Skin of body (tissue), 3 donors: ENCODE measurements at places on chromosomes 11 and 22. TPM values are rescaled to one million over a fixed set of nuclear protein-coding genes. Genes with fewer than 3 reads are reported as not detected.

- DNase-seq = no peak
These were observed 1.6 kb downstream of the BRD1 start for GRCh38 chr22:49825944-49826602.

GRCh38 chr22:37065180-37065579 lies 13.6 kb downstream of the KCTD17 start:
- DNase-seq = no peak

- no peak for DNase-seq
These were observed 25.8 kb downstream of the CDPF1 start for GRCh38 chr22:46224044-46224897.

GRCh38 chr22:49432897-49433443 lies 394.7 kb downstream of the BRD1 start:
- DNase-seq = no peak

DNA sequence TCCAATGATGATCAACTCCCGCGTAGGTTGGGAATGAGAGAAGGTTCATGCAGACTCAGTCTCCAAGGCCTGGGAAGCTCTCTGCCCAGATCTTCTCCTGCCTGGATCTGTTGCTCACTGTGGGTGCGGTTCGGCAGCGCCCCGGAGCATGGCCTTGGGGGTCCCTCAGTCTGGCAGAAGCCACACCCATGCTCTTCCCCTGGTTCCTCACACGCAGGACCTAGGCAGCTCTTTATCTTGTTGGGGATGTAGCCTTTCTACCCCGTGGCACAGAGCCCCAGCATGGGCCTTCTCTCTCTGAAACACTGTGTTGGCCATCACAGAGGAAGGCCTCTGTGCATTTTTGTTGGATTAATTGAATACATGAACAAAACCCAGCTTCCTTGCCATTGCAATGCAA lies 1461.6 kb downstream of the BRD1 start:
- DNase-seq = no peak

DNA sequence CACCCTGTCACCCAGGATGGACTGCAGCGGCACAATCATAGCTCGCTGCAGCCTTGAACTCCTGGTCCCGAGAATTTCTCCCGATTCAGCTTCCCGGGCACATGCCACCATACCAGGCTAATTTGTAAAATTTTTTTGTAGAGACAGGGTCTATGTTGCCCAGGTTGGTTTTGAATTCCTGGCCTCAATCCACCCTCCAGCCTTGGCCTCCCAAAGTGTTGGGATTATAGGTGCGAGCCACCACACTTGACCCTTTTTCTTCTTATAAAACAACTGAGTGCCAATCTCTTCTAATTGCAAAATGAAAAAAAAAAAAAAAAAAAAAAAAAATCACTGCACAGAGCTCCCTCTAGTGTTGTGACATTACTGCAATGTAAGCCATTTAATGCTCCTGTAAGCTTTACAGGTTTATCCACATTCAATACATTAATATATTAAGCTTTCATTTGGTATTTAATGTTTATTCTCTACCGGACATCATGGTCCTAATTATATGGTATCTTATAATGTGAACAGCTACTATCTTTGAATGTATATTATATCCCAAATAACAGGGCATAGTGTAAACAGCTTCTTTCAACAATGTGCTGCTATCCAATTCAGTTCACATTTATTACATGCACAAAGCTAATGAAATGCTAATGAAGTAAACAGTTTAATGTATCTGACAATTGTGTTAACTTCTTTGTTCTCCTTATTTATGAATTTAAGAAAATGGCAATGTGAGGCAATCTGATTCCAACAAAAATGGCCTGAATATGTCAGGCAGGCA lies 44.6 kb downstream of the COPB1 start:
- DNase-seq = no peak

Gene FGF3
- total RNA-seq = 0.30 TPM

DNA sequence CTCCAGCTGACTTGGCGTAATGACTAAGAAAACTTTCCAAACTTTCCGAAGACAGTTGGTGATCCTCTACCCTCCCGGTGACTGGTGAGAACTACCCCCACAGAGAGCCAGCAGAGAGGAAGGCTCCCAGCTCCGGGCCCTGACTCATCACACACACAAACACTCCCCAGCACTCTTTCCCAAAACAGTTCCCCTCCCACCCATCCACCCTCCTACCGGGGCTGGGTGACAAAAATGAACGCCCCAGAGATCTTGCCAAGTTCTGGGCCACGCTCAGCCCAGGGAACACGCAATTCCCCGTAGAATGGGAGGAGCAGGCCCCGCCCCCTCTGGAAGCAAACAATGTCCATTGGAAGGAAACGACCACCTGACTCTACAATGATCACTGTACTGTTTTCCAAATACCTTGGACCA lies 21.3 kb upstream of the JAM3 start:
- no peak for DNase-seq

DNA sequence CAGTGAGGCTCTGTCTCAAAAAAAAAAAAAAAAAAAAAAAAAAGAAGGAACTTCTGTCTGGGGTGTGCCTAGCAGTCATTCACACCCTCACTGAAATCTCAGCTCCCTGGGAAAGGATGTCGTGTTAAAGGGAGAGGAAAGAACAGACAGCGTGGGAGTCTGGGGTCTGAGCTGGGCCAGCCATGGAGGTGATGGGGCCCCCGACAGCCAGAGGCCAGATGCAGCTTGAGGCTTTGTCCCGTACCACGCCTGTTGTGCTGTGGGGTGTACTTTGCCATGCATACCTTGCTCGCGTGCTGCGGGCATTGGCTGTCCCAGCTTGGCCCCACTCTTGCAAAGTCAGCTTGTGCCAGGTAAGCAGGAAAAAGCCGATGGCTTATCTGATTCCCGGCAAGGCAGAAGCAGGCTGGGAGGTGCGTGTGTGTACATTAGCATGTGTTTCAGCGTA lies 4.6 kb downstream of the SYT12 start:
- DNase-seq = no peak

GRCh38 chr11:78985663-78986062 lies 411.0 kb upstream of the NARS2 start:
- no peak for DNase-seq

DNA sequence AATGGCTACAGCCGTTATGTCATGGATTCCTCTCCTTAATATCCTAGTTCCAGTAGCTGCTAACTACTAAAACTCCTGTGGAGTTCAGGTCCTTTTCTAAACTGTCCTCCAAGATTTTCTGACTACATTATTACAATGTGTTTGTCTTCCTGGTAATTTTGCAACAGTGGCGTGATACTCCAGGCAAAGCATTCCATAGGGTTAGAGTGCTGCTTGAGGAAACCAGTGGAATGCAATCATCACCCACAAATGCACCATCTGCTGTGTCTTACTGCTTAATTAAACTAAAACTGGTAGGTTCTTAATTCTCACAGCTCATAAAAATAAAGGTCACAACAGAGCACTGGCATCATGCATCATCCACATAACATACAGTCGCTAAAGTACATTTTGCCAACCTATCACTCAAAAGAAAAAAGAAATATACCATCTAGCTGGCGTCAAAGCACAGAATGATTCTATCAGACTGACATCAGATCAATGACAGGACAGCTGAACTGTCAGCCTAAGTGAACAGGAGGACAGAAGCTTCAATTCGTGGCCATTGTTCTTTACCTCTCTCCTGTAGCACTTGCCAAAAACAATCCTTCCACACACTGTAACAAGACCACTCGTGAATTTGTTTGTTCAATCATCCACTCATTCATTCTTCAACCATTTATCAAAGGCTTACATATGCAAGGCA lies 182.5 kb downstream of the CADM1 start:
- peak; percentile 2 for DNase-seq
